ENCODE measurements at places on chromosomes 11 and 22.

DNA sequence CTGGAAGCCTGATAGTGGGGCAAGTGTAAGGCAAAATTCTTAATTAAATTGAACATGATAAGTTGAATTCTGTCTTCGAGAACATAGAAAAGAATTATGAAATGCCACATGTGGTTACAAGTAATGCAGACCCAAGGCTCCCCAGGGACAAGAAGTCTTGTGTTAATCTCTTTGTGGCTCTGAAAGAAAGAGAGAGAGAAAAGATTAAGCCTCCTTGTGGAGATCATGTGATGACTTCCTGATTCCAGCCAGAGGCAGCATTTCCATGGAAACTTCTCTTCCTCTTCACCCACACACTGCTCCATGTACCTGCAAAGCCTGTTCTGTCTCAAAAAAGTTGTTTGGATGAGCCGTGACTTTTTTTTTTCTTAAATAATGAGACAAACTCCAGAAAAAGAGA lies 1.9 kb upstream of the TYR start:
- DNase-seq = peak; percentile 25

- DNase-seq = no peak
These were observed 5.0 kb downstream of the NFAM1 start for GRCh38 chr22:42427167-42427566.

- no peak for DNase-seq
These were observed 84.1 kb upstream of the BARX2 start for GRCh38 chr11:129291546-129291945.

DNA sequence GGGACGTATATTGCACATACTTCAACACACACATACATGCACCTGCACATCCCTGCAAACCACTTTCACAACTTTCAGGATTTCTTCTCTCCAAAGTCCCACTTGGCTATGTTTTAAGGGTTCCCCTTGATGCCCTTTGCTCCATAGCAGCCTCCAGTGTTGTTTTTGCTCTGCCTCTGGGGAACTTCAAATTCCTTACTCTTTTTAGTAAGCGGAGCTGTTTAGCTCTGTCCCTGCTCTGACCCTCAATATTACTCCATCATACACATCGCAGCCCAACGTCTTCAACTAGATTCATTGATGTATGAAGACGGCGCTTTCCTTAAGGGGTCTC lies 18.3 kb downstream of the PRR5L start:
- DNase-seq = no peak

DNA sequence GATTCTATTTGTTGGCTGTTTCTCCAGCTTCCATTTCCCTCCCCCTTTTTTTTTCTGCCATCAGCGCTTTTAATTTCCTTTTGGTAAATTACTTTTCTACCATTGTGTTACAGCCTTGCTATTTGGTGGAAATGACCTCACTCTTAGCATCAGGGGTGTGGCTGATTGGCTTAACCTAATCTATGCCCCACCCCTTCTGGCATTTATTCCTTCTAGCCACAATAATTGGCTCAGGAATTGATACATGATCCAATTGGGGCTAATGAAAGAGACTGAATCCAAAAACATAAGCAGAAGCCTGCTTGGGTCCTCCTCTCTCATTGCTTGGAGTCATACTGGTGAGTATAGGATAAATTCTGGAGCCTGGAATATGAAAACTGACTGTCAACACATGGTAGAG lies 402.4 kb upstream of the LRRC4C start:
- no peak for DNase-seq

DNA sequence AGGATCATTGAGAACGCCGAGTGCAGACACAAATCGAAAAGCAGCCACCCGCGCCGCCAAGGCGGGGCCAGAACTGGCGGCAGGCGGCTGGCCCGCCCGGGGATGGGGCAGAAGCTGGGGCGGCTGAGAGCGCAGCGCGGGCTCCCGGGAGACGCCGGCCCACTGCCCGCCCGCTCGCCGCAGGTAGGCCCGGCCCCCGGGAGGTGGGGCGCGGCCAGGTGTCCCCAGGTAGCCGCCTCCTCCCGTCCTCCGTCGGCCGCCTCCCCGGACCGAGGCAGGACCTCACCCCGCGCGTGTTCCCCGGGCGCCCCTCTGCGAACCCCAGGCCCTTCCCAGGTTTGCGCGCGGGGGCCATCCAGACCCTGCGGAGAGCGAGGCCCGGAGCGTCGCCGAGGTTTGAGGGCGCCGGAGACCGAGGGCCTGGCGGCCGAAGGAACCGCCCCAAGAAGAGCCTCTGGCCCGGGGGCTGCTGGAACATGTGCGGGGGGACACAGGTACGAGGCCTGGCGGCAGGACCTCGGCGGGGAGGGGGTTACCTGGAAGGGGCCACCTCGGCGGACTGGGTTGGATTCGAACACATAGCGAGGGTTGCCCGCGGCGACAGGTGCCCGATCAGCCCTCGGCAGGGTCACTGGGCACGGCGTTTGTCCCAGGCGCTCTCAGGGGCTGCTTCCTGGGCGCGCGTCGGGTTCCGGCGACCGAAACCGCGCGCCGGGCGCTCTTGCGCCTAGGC lies at the start of gene PRRG4:
TSS of gene PRRG4 (plus strand) at position 248 of the 733 bp plus-strand sequence. CDS start 603 bp downstream, outside the sequence.
- DNase-seq = peak; percentile 83

DNA sequence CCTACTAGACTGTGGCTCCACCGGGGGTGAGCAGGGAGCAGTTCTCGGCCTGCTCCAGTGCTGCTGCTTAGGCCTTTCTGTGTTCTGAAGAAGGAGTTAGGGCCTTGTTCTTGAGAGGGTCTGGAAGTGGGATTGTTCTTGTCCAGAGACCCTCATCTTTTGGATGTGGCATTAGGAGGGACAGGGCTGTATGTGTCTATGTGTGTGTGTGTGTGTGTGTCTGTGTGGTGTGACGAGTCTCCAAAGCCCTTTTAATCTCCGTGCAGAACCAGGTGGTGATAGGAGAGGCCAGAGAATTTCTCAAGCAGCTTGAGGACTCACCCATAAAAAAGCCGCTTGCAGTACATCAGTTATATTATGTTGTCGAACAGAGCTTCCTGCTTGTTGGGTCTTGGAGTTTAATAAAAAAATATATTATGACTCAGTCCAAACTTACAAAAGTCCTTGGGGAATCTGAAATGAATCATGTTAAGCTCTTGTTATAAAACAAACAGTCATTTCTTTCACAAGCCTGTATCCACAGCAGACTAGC lies 196.5 kb downstream of the TENM4 start:
- DNase-seq = no peak

DNA sequence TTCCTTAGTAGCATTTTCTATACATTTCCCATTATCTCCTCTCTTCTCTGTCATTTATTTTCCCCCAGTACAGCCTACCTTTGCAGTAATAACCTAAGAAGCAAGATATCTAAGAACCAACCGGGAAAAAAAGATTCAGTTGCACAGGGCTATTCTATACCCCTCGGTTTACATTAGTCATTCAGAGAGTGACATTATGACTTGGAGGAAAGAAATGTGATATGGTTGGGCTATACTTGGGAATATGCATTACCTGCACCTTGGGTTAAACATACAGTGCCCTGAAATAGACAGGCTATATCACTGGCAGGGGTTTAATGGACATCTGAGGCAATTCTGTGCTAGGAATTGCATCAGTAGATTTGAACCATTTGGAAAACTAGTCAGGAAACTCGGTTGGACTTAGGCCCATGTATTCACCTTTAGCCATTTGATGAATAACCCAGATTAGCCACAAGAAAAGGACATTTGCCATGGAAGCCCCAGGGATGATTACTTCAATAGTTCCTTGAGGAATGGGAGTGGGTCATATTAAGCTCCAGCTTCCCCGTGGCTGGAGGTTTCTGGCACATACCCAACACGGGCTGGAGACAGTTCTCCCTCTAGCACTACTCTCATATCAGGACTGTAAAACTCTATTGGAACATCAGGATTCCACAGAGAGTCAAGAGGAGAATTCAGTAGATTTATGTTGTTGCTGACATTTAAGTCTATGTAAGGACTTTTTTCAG lies 973.2 kb downstream of the NTM start:
- no peak for DNase-seq

DNA sequence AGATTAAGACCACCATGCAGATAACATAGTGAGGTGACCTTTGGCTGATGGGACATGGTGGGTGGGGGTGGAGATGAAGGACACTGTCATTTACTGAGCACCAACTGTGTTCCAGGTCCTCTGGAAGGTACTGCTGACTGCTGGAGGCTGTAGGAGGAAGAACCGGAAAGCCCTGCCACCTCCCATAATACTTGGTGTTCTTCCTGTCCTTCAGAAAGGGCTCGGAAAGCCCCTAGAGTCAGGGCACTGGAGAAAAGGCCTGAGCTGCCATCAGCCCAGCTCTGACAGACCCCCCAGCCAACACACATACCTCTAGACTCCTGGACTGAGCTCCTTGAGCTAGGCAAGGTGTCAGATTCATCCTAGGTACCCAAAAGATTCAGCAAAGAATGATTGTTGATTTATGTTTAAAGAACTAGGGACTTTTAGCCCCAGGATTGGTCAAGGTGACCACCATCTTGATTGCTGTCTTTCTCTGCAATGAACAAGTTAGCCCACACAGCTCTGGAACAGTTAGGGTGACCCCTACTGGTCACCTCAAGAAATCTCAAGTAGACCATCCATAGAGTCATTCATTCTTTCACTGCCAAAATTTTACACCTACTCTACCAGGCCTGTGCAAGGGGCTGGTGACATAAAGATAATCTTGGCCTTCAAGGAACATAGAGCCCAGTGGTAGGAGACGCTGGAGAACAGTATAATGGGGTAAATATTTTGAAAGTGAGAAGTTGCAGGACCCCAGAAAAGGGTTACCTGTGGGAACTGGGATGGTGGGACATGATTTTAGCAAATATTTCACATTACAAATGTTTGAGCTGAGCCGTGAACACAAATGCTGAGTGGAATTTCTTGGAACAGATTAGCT lies 39.4 kb downstream of the IRAG1 start:
- peak; percentile 67 for DNase-seq

DNA sequence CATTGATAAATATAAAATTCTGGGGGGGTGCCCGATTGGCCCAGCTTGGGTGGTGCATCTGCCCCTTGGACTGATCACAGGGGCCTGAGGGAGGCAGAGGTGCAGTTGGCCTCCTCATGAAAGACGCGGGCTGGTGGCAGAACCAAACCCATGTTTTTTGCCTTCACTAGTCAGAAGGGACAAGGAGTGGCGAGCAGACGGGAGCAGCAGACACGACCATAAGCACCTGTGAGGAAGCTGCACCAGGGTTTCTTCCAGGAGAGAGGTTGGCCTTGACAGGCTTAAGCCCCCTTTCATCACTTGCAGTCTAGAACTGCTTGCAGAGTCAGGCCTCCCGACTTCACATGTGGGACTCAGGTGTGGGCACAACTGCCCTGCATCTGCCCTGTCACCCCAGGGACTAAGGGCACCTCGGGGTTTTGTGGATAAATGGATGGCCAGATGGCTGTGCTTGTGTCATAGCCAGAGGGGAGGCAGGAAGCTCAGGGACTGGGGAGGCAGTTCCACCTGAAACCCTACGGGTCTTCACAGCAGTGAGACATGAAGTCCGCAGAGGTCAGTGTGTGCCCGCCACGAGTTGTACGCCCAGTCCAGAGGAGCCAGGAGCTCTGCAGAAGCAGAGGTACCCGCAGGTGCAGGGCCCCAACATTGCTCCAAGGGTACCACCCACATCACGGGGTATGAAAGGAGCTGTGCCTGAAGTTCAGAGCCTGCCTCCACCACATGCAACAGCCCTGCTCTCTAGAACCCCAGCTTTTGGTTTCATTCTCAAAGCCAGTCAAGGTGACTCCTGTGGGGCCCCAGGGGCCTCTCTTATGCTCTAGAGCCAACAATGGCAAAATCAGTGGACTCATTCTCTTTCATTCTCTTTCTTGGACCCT lies 18.2 kb upstream of the SYT13 start:
- DNase-seq = no peak

DNA sequence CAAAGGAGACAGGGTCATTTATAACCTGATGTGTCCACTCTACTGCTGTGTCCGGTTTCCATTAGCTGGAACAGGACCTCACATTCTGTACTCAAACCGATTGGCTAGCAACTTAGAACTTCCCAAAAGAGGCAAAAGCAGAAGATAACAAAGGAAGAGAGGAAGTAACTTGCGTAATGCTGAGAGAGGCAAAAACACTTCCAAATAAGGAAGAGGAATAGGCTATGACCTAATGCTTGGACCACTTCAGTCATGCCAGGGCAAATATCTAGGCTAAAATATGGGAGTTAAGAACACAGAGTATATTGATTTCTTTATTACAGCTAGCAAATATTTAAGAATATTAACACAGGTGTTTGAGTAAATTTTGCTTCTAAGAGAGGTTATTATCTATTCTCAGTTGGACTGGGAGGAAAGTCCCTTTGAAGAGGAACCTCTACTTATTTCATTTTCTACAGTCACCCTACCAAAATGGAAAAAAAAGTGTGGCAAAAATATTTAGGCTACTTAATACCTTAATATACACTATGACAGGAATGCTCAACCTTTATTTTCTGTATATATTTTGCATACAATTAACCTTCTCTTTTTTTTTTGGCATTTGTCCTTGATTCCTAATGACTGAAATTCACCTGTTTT lies 499.8 kb upstream of the CHORDC1 start:
- DNase-seq = no peak

DNA sequence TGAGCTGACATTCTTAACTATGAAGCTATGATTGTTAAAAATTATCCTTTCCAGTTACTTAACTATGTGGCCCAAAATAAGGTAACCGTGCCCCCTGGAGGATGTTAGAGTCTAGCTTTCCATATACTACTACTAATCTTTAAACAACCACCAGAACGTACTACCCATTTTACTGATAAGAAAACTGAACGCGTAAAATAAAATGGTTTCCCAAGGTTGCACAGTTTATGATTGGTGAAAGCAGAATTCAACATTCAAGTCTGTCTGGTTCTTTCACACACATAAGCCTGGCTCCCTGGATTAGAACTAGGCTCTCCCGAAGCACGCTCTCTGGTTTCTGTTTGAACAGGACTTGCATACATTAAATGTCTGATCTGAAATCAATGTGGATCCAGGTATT lies 437.8 kb upstream of the CCDC90B start:
- peak; percentile 62 for DNase-seq

GRCh38 chr11:66035653-66036333 lies 9.5 kb upstream of the CATSPER1 start:
- no peak for DNase-seq

- no peak for DNase-seq
These were observed 72.1 kb upstream of the ARFGAP3 start for GRCh38 chr22:42928969-42929837.

DNA sequence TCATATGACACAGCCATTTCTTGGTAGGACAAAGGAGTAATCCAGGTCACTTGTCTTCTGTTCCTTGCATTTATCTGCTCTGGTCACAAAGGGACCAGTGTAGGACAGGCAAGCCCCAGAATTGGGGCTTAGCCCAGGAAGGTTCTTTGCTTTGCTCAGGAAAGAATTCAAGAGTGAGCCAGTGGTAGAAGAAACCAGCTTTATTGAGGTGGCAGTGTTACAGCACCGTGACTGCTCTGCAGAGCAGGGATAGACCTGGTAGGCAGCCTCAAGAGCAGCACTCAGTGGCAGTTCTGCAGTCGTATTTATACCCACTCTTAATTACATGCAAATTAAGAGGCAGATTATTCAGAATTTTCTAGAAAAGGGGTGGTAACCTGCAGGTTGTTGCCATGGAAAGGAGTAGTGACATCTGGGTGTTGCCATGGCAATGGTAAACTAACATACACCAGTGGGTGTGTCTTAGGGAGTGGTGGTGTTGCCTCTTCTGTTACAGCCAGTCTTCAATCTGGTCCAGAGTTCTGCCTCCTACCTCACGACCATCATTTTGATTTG lies 84.9 kb upstream of the RAB1B start:
- DNase-seq = peak; percentile 64
